ENCODE measurements at places on chromosomes 11 and 22.

DNA sequence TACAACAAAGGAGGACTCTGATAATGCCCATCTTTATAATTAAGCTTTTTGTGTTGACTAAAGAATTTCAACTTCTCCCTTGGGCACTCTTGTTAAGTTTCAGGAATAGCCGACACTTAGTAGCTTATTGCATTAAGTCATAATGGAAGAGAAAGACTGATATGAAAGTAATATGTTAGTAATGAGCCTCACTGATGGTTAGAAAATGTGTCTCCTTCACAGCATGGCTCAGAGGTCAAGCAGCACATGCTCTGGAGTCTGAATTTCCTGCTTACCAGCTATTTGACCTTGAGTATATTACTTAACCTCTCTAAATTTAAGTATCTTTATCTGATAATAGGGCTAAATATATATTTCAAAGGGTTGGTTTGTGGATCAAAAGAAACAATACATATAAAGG, 39.0 kb downstream of the PDGFD start:
- DNase-seq, result no peak

DNA sequence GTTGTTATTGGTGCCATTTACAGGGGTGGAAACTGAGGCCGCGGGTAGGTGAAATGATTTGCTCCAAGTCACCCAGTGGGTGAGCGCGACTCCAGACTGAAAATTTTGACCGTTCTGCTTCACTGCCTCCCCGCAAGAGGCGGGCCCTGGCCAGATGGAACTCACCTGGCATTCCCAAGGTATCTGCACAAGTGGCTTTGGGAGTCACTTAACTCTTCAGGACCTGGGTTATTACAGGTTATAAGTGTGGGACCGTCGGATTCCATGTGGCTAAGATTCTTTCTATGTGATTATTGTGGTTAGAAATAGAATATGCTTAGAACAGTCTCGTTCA, 598 bp downstream of the CABIN1 start:
- no peak for DNase-seq

GRCh38 chr11:16460508-16460907, 104.2 kb upstream of the SOX6 start:
- no peak for DNase-seq

GRCh38 chr11:72975778-72976521, 161.7 kb downstream of the ATG16L2 start:
- no peak for DNase-seq

GRCh38 chr11:134911514-134912180, 499.6 kb upstream of the B3GAT1 start:
- no peak for DNase-seq
